ENCODE measurements at places on chromosomes 2 and 18. TPM values are rescaled to one million over a fixed set of nuclear protein-coding genes. Genes with fewer than 3 reads are reported as not detected.

- no peak for DNase-seq
Measured at GRCh38 chr2:221342388-221342787, 229.7 kb downstream of the EPHA4 start.

- no peak for DNase-seq
Measured at GRCh38 chr2:105856581-105856980, 111.9 kb downstream of the NCK2 start.

GRCh38 chr2:1553671-1554295 lies 140.5 kb downstream of the TPO start:
- DNase-seq, result peak; percentile 84

- no peak for DNase-seq
Measured at GRCh38 chr2:127407091-127407490, 11.1 kb upstream of the PROC start.

GRCh38 chr2:46816846-46817726 lies 98.5 kb downstream of the MCFD2 start:
- no peak for DNase-seq

DNA sequence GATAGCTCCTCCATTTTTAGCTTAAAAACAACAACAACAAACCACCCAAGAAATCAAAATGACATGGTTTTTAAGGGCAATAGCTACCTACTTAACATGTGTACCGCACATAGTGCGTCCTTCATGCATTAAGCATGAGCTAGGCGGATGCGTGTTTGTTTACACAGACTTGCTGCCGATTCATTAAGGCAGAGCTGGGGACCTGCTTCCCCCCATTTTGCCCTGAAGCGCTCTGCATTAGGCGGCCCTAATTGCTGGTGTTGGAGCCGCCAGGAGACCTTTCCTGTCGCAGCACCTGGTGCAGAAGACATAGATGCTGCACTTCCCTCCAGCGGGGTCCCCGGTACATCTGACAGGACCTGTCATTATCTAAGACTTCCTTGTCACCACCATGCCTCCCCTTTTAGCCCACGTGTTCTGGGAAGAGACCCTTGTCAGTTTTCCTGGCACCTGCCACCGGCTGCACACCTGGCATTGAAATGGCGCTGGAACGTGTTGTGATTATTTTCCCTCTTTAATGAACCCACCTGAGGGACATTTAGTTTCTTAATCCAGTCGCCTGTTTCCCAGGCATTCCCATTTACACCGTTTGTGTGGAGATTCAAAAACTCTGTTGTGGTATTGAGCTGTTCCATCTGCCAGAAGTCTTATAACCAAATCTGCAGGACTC lies 261.1 kb upstream of the RAB12 start:
- DNase-seq, result no peak

DNA sequence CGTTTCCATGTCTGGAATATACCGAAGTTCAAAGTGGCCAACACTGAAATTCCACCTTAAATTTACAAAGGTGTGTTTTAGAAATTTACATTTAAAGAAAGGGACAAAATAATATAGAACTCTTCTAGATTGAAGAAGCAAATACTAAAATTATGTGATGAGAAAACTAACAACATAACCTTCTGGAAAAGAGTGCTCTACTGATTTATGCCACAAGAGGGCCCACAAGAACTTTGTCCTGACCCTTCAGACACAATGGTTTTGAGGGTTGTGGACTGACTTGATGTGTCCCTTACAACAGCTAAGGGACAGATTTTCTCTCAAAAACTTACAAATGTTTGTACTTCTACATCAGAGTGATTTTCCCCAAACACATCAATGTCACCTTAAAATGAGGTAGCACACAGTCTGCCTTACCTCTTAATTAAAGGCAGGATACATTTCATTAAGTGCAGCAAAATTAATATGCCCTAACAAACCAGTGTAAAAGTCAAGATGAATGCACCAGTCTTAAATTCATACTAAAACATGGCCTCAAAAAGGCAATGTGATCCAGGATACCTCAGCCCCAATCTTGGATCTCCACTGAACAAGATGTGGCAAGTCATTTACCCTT lies 36.2 kb downstream of the EIF2AK3 start:
- DNase-seq, result peak; percentile 74

Gene TCF4
- 84.6 TPM for total RNA-seq

Gene PLEK
- total RNA-seq, result not detected

Gene ACYP2
- total RNA-seq, result 16.0 TPM

Gene C2orf72
- total RNA-seq, result not detected
